ENCODE measurements at places on chromosomes 1 and 21.

DNA sequence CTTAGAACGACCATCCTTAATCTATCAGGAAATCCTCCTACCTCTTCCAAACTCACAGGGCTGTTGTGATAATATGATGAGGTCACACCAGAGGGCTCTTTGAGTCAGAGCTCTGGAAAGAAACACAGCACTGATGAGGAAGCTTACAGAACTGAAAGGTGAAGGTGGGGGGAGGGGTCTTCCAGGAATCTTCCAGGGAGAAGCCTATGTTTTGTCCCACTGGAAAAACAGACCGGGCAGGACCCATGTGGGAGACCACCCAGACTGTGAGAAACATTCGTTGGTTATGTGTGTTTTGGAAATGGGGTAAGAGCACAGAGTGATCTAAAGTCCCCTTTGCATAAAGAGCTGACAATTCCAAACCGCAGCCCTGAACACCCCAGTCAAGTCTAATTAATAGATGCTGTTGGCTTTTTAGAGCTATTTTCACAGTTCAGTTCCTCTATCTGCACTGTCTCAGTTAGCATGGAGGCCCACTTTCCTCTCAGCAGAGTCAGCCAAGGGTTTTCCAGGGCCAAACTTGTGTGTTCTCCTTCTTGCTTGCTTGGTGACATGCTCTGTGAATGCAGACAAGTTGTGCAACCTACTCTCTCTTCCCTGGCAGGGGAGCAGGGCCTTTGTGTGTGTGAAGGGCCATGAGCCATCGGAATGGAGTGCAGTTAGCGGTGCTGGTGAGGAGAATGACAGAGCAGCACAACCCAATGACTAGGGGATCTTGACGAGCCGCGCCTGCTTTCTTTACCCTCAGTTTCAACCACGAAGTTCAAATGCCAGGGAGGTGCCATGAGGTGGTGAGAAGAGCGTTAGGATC, 12.3 kb downstream of the PHLDA3 start:
- peak; percentile 93 for DNase-seq

GRCh38 chr21:16863908-16864307, 648.9 kb upstream of the CXADR start:
- no peak for DNase-seq

GRCh38 chr21:15240848-15241247, 176.0 kb upstream of the NRIP1 start:
- no peak for DNase-seq

DNA sequence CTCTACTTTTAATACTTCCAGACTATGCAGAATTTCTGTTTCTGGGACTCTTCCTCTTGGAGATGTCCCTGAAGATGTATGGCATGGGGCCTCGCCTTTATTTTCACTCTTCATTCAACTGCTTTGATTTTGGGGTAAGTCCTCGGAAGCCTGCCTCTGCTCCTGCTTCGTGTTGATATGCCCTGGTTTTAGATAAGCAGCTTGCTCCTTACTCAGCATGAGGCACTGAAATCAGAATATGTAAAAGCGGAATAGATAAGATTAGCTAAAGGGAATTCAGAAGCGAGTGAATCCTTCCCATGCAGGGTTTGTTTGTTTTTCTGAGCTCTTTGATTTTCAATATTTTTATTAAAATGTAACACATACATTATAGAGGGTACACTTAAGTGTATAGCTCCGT, 234.7 kb downstream of the CACNA1E start:
- no peak for DNase-seq

GRCh38 chr1:29482991-29483390, 246.7 kb downstream of the PTPRU start:
- DNase-seq: no peak

GRCh38 chr1:227127891-227128290, 187.8 kb downstream of the COQ8A start:
- no peak for DNase-seq

DNA sequence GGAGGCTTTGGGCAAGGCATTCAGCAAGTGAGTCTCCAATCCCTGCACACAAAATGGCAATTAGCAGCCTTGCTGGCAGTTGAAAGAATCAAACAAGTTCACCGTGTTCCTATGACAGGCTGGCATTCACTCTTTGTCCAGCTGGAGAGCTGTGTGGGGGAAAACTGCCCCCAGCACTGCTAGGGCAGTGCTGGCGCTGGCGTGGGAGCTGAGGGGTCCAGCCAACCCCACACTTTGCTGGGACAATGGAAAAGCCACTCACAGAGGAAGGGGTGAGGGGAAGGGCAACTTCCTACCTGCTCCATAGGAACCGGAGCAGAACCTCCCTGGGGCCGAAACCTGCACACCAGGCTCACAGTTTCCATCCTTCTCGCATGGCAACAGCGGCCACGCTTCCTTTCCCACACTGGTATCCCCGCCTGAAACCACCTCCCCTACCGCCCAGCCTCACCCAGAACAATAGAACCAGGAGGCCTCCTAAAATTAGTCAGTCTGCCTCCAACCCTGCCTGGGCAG, 26.7 kb upstream of the KCNN3 start:
- no peak for DNase-seq

- no peak for DNase-seq
Observed at GRCh38 chr1:183417772-183418491, at the start of gene NMNAT2. TSS of gene NMNAT2 (minus strand) at chr1:183418380. CDS start at chr1:183418267, 113 bp downstream.

- no peak for DNase-seq
Observed at GRCh38 chr21:39911286-39912199, 44.3 kb downstream of the PCP4 start.

DNA sequence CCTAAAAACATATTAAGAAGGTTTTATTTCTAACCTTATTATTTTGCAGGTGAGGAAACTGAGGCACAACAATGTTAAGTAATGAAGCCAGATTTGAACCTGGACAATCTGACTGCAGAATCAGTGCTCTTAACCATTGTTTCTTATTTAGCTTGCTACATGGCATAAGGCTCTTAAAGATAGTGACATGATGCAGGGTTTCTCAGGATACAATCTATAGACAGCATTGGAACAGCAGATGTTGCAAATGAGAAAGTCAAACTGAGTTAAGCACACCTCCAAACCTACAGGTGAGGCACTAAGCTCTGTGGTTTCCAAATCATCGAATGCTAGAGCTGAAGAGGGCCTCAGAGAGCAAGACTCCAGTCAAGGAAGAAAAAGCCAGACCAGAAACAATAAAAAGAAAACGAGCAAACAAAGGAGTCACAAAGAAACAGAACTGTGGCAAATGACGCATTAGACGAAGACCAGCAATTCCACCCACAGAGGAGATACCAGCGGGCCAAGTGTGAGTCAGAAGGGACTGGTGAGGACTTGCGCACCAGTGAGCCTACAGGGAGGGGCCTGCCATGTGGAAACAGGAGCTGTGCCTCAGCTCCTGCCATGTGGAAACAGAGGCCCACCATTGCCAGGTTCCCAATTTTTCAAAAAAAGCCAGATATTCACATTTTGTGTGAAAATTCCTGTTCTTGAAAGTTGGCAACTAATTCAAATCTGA, 14.4 kb downstream of the CD58 start:
- no peak for DNase-seq

DNA sequence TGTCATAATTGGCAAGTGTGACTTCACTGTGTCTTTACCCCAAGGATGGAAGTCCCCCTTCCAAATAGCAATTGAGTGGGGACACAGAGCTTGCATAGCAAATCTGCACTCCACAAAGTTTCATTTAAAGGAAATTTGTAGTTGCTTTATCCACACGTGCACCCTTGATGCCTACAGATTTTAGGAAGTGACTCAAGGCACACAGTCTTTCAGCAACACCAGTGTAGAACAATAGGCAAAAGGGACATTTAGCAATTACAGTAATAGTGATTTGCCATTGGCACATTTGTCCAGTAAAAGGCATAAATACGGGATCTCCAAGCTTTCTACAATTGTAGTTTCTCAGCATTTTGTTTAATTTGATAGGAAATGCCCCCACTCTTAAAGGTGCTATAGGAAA, 43.4 kb upstream of the KAZN start:
- no peak for DNase-seq

DNA sequence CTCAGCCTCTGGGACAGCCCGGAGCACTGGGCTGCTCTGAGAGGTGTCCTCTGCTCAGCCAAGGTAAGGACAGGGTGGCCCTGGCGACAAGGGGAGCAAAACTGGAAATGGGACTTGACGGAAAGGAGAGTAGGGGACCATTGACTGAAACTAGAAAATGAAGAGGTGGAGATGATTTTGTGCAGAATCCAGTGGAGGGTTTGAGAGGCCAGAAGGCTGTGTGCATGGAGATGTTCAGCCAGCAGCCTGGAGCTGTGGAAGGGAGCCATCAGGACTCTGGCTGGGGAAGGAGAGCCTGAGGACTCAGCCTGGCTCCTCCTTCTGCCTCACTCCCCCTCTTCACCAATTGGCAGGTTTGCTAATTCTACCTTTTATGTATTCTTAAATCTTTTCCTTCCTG, 114.2 kb downstream of the EDEM3 start:
- no peak for DNase-seq

DNA sequence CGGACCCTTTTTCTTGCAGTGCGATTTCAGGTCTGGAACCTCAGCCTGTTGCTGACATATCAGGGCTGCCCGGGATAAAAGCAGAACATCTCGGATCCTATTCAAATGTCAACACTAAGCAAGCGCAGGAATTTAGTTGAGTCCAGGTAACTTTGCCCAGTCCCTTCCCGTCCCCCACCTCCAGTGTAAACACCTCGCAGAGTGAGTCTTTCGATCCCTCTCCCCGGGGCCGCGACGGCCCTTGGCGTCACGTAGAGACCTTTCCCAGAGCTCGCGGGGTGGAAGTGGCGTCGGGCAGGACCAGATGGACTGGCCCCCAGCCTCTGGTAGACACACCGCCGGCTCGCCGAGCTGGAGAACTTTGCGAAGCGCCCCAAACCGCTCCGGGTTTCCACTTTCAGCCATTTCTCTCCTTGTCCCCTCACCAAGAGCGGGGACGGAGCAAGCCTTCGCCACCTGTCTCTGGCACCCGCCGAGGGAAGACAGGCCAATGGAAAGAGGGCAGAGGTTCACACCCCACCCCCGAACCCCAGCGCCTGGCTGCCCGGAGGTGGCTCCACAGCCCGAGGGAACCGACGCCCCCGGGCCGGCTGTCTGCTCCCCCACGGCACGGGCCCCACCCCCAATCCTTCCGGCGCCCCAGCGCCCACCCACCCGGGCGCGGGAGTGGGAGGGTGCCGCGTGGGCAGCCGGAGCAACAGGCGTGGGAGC, 570 bp downstream of the KCND3 start:
- DNase-seq: no peak

- no peak for DNase-seq
Observed at GRCh38 chr1:233282582-233282886, 13.0 kb downstream of the PCNX2 start.

GRCh38 chr1:197027359-197027758, 39.7 kb downstream of the F13B start:
- DNase-seq: no peak

DNA sequence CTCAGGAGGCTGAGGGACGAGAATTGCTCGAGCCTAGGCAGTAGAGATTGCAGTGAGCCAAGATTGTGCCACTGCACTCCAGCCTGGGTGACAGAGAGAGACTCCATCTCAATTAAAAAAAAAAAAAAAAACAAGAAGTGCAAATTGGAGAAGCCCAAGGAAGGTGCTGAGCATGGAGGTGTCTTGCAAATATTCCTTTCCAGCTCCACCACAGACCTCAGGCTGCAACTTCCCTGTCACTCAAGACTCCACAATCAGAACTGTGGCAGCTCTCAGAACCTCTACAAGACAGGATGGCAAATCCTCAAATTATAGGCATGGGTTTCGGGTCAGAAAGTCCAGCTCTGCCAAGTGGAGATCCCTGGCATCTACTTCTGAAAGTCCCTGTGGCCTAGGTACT, 104.4 kb upstream of the TIAM1 start:
- no peak for DNase-seq

DNA sequence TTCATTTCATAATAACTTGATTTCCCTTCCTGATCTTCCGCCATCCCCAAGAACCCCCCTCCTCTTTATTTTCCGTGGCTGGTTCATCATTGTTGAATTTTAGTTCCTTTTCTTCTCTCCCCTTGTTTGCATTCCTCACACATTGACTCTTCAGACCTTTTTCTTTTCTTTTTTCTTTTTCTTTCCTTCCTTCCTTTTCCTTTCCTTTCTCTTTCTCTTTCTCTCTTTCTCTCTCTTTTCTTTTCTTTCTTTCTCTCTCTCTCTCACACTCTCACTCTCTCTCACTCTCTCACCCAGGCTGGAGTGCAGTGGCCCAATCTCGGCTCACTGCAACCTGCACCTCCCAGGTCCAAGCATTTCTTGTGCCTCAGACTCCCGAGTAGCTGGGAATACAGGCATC, 231.3 kb downstream of the FMN2 start:
- DNase-seq: no peak

DNA sequence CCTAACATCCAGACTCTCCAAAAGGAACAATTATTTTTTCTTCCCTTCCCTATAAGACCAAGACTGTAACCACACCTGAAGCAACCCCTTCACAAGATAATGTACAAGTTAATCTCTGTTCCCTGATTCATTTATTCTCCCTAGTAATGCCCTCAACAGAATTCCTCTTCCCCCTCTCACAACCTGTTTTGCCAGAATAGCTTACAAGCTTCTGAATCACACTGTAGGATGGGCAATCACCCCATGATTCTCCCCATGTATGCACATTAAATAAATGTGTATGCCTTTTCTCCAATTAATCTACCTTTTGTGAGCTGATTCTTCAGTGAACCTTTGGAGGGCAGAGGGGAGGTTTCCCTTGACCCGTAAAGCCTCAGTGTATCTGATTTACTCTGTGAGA, 20.9 kb upstream of the RNF11 start:
- no peak for DNase-seq

DNA sequence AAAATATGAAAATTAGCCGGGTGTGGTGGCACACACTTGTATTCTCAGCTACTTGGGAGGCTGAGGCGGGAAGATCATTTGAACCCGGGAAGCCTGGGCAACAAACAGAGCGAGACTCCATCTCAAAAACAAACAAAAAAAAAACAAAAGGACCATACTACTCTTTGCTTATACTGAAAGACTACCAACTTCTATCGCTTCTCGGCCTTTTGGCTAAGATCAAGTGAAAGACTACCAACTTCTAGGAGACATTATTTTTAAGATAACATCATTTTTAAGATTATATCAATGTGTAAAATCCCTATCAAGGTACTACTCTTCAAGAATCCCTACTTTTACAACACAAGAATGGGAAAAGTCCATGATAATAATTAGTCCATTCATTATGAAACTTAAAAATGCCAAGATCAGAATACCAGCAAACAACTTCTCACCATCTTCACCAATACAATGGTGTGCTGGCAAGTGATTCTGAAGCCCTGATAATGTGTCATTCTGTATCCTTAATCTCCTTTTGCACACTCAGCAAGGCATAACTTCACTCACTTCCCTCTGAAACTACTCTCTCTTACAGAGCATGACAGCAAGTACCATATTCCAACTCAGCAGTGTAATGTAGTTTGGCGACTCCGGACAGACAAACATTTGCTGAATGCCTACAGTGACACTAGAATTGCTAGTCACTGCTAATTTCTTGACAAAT, 1.7 kb downstream of the PTP4A2 start:
- DNase-seq: no peak

Data from BJ (cell line).